ENCODE measurements at places on chromosomes 13 and 19.

DNA sequence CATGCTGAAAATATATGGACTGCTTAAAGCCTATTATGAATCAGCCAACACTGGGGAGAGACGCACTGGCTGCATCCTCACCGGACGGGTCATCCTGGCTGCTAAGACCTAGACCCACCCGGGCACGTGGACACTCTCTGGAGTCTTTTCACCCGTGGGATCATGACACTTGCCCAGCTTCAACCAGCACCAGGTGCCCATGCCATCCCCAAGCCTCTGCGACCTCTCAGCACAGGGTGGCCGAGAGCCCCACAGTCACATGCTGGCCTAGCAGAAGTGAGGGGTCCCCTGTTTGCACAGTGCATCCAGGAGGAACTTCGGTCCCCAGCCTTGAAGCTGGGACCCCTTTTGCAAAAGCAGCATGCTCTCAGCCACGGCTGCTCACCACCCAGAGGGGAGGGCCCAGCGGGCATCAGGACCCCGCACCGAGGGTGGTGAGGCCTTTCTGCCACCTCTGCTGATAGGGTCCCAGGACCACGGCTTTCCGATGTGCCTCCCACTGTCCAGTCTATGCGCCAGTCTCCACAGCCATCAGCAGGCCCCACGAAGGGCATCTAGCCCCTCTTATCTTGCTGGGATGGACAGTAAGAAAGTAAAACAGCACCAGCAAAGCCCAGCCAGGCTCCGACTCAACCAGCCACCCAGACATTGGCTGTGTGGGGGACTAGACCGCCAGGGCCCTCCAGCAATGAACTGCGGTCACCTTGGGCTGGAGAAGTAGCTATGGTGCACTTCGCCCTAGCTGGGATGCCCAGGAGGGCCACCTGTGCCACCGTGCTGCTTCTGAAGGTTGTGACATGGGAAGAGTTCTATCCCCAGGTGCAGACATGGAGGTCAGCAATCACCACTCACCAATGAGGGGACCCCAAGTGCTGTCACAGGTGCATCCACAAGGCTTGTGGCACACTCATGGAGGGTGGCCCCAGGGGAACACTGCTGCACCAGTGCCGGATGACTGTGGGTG, 73.1 kb downstream of the CEBPG start:
- no peak for DNase-seq

DNA sequence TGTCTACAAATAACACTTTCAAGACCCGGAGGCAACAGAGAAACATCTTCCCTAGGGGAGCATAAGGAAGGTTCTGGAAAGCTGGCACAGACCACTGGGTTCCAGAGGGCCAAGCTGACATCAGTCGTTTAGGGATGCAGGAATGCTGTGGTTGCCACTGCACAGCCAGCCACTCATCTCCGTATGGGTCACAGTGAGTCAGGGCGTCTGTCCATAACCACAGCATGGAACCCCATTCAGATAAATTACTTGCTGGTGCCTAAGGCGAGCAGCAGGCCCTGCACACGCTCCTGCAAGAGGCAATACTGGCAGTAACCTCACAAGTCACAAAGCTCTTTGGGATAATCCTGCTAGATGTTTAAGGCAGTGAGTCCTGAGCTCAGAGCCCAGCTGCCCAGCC, 140.9 kb upstream of the UBL3 start:
- DNase-seq = no peak

- DNase-seq = no peak
Observed at GRCh38 chr13:50292081-50292480, 276.8 kb downstream of the KCNRG start.

DNA sequence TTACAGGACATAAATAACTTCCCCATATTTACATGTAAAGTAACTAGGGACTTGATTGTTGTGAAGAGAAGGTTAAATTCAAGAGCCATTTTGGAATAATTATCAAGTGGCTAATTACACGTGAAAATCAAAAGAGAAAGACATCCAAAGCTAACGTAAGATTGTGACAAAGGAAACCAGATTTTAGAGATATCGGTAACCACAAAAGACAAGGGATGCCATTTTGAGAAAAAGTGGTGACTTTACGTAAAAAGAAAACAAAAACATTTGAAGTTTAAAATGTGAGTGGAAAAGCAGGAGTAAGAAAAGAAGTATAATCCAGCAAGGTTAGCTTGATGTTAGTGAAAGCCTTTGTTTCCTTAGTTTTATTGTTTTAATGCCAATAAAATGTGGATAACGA, 10.9 kb upstream of the VWA8 start:
- no peak for DNase-seq

- DNase-seq = no peak
Observed at GRCh38 chr13:57018915-57019314, 121.8 kb upstream of the PRR20A start.

- DNase-seq = no peak
Observed at GRCh38 chr19:44866664-44867063, 20.6 kb downstream of the NECTIN2 start.

GRCh38 chr13:52969373-52969772, 59.2 kb upstream of the OLFM4 start:
- no peak for DNase-seq

- DNase-seq = no peak
Observed at GRCh38 chr13:82432949-82433348, 1449.3 kb downstream of the SLITRK1 start.
